ENCODE measurements at places on chromosomes 11 and 22. TPM values are rescaled to one million over a fixed set of nuclear protein-coding genes. Genes with fewer than 3 reads are reported as not detected.

The OR2AG1 gene
- not detected for total RNA-seq

GRCh38 chr22:30447656-30448055 lies 22.1 kb downstream of the MTFP1 start:
- DNase-seq, result no peak

GRCh38 chr22:45491841-45492240 lies 10.8 kb upstream of the FBLN1 start:
- DNase-seq, result no peak

- no peak for DNase-seq
Measured at GRCh38 chr22:39663751-39664150, 93.2 kb downstream of the CACNA1I start.

- peak; percentile 64 for DNase-seq
Measured at GRCh38 chr22:49586244-49586748, 241.4 kb downstream of the BRD1 start.

Data from HT1080 (cell line).